ENCODE measurements at places on chromosomes 3 and 15.

DNA sequence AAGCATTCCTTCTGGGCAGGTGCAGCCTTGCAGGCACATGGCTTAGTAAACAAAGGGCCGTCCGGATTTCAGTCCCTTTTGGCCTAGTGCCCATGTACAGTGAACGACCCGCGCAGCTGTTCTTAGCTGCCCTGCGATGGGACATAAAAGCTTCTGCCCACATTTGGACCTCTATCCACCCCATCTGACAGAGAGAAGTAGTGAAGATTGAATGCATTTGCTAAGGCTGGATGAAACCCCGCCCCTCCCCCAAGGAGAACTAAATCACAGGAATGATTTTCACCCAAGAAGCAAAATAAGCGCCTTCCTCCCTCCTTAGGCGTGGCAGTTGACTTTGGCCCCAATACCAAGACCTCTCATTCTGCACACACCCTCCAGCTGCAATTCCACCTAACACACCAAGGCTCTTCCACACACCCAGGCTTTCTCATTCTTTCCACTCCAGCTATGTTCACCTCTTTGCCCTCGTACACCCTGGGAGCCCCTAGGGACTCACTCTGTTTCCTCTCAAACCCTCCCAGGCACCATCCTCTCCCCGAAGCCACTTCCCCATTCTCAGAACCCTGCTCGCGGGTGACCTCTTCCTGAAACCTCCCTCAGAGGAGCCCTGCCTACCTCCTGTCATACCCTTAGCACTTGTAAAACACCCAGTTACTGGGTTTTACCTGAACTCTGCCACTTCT, 14.1 kb upstream of the HRH1 start:
- DNase-seq, result peak; percentile 82

DNA sequence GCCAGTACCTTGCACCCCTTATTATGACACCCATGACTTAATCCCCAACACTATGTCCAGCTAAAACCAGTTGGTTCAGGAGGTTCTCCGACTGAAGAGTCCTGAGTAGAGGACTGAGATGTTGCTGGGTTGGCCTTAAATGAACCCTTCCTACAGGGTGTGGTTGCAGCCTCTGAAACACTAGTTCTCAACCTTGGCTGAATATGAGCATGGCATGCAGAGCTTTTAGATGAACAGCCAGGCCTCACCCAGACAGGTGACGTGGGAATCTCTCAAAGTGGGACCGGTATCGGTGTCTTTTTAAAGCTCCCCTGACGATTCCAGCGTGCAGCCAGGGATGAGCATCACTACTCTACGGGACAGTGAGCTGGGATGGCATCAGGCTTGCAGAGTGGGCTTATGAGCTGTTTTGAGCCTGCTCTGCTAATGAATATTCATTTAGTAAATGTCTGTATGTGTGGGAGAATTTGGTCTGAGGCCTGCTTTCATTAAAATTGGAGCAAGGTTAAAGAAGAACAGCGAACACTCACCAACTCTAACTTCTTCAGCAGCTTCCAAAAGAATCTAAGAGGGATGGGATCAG, 79.7 kb upstream of the PRICKLE2 start:
- no peak for DNase-seq

- DNase-seq, result no peak
These were observed 5.0 kb downstream of the ABTB1 start for GRCh38 chr3:127677541-127678314.

DNA sequence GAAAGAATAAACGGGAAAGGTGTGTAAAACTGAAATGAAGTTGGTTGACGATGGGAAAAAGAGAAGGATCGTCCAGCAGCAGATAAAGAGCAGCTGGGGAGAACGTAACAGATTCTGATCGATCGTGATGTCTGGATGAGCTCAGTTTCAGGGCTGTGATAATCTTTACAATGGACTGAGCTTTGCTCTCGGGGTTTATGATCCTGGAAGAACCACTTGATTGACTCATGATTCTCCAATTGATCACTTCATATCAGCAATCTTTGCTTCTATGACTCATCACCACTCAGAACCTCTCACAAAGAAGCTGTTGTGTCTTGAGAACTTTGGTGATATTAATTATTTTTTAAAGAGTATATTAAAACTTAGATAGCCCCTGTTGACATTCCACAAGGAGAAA, 690.7 kb downstream of the TUSC7 start:
- no peak for DNase-seq

GRCh38 chr3:114804099-114804498, 343.0 kb downstream of the ZBTB20 start:
- DNase-seq, result no peak

- no peak for DNase-seq
These were observed 7.1 kb upstream of the TTC14 start for GRCh38 chr3:180594631-180595558.

- no peak for DNase-seq
These were observed 730 bp downstream of the SPRED1 start for GRCh38 chr15:38253351-38253781.

GRCh38 chr15:99473981-99474906, 91.5 kb upstream of the MEF2A start:
- no peak for DNase-seq

GRCh38 chr3:149282836-149283235, 50.6 kb downstream of the TM4SF18 start:
- no peak for DNase-seq

GRCh38 chr15:68548364-68548763, 30.4 kb upstream of the CORO2B start:
- DNase-seq, result no peak

GRCh38 chr3:25897019-25897418, 107.1 kb downstream of the OXSM start:
- DNase-seq, result no peak

DNA sequence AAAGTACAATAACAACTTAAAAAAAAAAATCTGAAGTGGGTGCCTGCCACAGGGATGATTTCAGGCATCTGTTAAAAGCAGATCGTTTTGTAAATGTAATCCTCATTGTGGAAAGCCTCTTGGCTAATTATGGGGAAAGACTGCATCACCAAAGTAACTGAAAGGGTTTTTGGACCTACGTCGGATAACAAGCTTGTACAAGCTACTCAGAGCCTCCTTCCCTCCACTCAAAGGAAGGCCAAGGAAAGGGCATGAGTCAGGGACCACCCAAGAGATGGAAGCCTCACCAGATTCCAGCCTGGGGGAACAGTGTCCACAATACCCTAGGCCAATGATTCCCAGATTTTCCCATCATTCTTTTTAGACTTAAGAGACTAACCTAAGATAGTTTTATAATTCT, 84.3 kb downstream of the ATP1B3 start:
- no peak for DNase-seq

GRCh38 chr3:42743204-42743995, 29.7 kb downstream of the CCDC13 start:
- DNase-seq, result no peak

GRCh38 chr15:64979252-64979710, 10.4 kb downstream of the SPG21 start:
- no peak for DNase-seq

- no peak for DNase-seq
These were observed 35.0 kb upstream of the HES1 start for GRCh38 chr3:194100856-194101390.

- no peak for DNase-seq
These were observed 134.5 kb downstream of the IGF1R start for GRCh38 chr15:98782801-98783200.

GRCh38 chr3:172591876-172592771, 68.9 kb upstream of the TNFSF10 start:
- peak; percentile 47 for DNase-seq

DNA sequence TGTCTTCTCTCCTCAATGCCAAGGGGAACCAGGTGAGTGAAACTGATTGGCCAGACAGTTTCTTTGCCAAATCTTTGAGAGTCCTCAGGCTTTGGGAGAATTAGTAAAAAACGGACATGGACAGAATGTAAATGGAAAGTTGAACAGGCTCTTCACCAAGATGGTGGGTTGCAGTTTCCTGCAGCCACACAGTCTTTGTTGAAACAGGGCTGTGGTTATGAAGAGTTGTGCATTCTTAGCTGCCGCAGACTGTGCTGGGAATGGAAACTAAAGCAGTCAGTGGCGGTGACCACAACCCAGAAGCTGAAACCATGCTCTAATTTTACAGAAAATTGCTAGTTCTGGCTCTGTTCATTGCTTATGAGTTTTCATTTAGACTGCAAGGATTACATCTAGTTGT, 42.1 kb upstream of the TASOR start:
- no peak for DNase-seq

- DNase-seq, result no peak
These were observed 24.4 kb upstream of the SLC24A5 start for GRCh38 chr15:48096355-48096786.

DNA sequence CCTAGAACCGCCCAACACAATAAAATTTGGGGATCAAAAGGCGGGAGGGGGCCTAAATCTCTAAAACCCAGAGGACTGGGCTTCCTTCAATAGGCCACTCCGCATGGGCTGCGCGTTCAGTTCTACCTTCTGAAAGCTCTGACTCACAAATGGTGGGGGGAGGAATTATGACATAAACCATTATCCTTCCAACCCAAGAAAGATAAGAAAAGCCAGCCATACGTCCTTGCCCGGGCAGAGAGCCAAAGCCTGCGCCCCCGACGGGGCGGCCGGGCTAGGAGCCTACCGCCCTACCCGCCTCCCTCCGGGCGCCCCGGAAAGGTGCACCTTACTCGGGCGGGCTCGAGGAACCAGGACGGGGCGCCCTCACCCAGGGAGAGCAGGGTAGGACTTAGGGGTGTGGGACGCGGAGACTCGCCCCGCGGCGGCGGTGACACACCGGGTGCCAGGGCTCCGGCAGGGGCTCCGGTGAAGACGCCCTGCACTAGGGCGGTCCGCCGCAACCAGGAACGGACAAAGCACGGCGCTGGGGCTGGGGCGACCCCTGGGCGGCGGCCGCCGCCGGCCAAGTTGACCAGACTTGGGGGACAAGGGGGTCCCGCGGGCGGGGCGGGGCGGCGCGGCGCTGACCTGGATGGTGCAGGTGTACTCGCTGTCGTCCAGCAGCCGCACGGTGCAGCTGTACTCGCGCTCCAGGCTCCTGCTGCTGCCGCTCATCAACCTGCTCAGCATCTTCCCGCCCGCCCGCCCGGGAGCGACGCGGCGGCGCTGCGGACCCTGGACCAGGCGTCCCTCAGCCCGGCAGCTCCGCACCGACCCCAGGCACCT, 534 bp downstream of the FRMD5 start:
- no peak for DNase-seq

GRCh38 chr15:85318048-85318731, 62.2 kb upstream of the AKAP13 start:
- no peak for DNase-seq

- DNase-seq, result no peak
These were observed 39.3 kb downstream of the CHRD start for GRCh38 chr3:184419171-184419570.

- DNase-seq, result no peak
These were observed 70.1 kb downstream of the TBC1D2B start for GRCh38 chr15:78007211-78007931.

DNA sequence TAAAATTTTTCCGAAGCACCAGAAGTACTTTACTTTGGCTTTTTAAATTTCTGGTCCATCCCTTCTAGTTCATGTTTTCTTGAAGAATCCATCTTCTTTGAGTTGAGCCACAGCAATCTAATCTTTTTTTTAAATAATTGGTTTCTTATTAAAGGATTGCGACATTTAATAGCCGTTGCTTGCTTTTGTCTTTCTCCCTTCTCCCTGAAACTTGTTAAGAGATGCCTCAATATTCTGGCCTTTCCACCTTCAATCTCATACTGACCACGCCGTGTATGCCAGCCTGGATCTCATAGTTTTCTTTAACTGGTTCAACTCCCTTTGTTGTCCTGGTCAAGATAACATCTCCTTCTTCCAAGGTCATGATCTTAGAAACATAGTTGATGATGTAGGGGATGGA, 18.4 kb upstream of the RPLP1 start:
- no peak for DNase-seq

GRCh38 chr3:122690096-122690495, 9.5 kb downstream of the PARP14 start:
- DNase-seq, result no peak

DNA sequence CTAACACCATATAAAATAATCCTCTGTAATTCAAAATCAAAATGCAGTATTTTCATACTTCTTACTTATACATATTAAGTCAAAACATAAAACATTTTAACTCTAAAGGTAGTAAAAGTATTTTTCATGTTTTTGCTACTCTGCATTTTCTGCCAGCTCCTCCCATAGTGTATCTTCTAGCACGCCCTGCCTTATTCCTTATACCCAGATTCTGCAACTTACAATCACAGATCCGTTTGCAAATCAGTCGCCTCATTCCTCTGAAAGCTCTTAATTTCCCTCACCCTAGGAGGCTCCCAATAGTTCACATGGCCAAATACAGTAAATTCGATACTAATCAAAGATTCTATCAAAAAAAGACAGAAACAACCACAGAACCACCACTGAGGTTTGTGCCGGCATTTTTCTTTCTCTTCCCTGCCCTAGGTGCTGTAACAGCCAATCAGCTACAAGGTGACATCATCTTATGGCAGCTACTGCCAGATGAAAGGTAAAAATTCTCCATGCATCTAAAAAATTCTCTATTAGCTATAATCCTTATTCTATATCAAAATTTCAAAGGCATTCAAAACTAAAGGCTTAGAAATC, 72.9 kb downstream of the CLASP2 start:
- no peak for DNase-seq

- DNase-seq, result no peak
These were observed 73.4 kb downstream of the BLM start for GRCh38 chr15:90790561-90790960.

DNA sequence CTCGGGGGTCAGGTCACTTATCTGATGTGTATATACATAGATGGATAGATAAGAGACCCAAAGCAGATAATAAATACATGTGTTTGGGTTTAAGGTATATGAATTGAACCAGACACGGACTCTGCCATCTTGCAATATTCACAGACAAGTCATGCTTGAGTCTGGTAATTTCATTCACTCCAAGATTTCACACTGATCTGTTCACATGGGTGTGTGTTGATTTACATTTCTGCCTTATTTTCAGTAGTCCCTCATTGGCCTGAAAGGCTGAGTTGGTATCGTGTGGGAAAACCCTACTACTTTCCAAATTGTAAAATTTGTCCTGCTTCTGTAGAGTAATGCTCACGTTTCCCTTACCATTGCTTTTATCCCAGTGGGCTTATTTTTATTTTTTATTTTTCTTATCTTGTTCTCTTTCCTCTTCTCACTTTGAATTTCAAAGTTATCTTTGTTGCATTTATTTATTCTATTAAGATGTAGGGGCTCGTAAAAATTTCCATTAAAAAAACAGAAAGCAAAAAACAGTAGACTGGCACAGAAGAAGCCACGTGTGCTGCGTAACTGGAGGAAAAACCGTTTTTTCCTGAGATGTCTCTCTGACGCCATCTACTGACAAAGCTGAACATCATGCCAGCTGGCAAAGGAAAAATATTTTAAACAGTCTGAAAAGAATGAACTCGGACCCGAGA, 10.8 kb upstream of the MFSD1 start:
- peak; percentile 51 for DNase-seq
